ENCODE measurements at places on chromosomes 6 and 20. TPM values are rescaled to one million over a fixed set of nuclear protein-coding genes. Genes with fewer than 3 reads are reported as not detected.

GLP1R gene
- 0.56 TPM for total RNA-seq

DNA sequence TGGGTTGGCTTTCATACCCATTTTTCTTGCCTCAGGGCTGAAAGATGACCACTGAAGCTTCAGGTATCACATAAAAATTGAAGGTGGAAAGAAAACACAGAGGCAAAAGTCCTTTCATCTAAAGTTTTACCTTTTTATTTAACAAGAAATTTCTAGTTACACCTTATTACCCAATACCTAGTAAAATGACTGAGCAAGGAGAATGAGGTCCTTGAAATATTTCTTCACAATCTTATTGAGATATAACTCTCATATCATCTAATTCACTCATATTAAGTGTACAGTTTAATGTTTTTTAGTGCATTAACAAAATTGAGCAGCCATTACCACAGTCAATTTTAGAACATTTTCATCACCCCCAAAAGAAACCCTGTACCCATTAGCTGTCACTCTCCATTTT lies 112.9 kb upstream of the ADTRP start:
- no peaks in the 10 kb centered on the region for H3K27me3 ChIP-seq
- no peak overlapping the region for H3K27ac ChIP-seq

DNA sequence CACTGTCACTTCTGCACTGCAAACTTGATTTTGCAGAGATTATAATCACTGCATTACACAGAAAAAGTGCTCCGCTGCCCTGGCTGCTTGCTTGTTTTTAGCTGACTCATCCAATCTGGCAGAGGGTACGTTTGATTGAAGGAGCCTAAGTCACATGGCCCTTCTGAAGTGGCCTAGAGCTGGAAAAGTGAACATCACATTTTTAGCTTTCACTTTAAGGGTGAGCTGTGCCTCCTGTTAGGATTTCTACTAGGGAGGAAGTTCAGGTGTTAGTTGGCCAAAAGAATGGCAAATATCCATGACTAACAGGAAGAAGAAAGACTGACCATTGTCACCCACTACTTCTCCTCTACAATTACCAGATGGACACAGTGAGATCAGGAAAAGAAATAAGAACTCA lies 889.1 kb upstream of the MAP3K7 start:
- no peak overlapping the region for H3K4me3 ChIP-seq
- H3K4me1 ChIP-seq = no peaks in the 10 kb centered on the region
- no peak for DNase-seq
- peaks cover 4% of the 10 kb centered on the region for H3K27me3 ChIP-seq
- no peak overlapping the region for H3K27ac ChIP-seq

GRCh38 chr6:92753956-92754355 lies 665.4 kb downstream of the EPHA7 start:
- H3K36me3 ChIP-seq = no peaks in the 10 kb centered on the region
- H3K4me3 ChIP-seq = no peak overlapping the region
- no peak for DNase-seq
- H3K27me3 ChIP-seq = no peaks in the 10 kb centered on the region
- no peak overlapping the region for H3K27ac ChIP-seq

- no peaks in the 10 kb centered on the region for H3K4me1 ChIP-seq
- H3K27me3 ChIP-seq = no peaks in the 10 kb centered on the region
- DNase-seq = no peak
Measured at GRCh38 chr6:33677143-33677660, 34.3 kb downstream of the UQCC2 start.

GRCh38 chr20:62276439-62276838 lies 26.4 kb upstream of the ADRM1 start:
- no peak overlapping the region for H3K27ac ChIP-seq
- no peak for DNase-seq
- H3K4me3 ChIP-seq = no peak overlapping the region
- peaks cover 1% of the 10 kb centered on the region for H3K36me3 ChIP-seq
- H3K27me3 ChIP-seq = no peaks in the 10 kb centered on the region
- no peaks in the 10 kb centered on the region for H3K4me1 ChIP-seq

DNA sequence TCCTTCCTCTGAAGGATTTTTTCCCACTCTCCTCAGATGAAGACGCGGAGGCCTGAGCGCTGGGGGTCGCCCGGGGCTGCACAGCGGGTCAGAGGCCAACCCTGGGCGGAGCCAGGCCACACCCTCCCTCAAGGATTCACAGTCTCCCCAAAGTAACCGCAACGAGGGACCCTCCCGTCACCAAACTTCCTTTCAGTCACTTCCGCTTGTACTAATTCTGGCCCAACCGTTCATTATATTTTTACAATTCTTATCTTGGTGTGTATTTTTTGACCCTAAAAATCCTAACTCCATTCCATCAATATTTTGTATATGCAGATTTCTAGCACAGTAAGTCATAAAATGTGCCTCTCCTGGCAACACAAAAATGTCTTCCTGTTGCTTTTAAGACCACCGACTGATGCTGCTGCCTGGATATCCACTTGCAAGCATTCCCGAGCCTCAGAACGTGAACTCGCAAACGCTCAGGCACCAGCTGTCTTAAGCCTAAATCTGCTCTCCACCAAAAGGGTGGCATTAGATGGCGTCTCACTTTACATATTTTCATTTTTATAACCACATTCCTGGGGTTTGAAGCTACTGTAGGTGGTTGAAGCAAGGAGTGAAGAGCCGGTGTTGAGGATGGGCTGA lies 128.0 kb downstream of the DLL1 start:
- no peaks in the 10 kb centered on the region for H3K4me1 ChIP-seq
- H3K27ac ChIP-seq = no peak overlapping the region
- DNase-seq = no peak
- H3K36me3 ChIP-seq = no peaks in the 10 kb centered on the region
- H3K27me3 ChIP-seq = no peaks in the 10 kb centered on the region

- no peak overlapping the region for H3K4me3 ChIP-seq
- no peak for DNase-seq
- peaks cover 5% of the 10 kb centered on the region for H3K4me1 ChIP-seq
Measured at GRCh38 chr20:63106108-63106764, 99.5 kb upstream of the BHLHE23 start.

DNA sequence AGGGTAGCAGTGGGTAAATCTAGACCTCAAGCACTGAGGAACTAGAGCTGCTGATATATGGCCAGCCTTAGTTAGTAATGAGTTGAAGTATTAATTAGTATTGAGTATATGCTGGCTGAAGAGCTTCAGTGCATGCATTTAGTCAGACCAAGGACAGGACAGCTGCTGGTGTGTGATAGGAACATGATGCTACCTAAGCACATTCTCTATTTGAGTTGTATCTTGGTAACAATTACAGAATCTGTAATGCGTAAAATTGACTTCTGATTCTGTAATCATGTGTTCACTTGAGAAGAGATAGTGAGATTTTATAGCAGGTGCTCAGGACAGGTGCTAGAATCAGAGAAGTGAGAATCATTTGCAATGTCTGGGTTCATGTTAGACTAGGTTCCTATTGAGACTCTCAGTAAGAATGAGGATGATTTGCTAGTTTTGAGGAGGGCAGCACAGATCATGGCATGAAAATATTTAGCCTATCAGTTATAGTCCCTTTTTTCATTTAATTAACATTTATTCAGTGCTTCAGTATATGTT lies 369.4 kb upstream of the HS3ST5 start:
- H3K27ac ChIP-seq = no peak overlapping the region
- H3K4me3 ChIP-seq = no peak overlapping the region
- no peaks in the 10 kb centered on the region for H3K27me3 ChIP-seq
- H3K36me3 ChIP-seq = no peaks in the 10 kb centered on the region
- no peak for DNase-seq
- no peaks in the 10 kb centered on the region for H3K4me1 ChIP-seq

- no peaks in the 10 kb centered on the region for H3K4me1 ChIP-seq
- H3K27ac ChIP-seq = no peak overlapping the region
- peaks cover 7% of the 10 kb centered on the region for H3K36me3 ChIP-seq
- DNase-seq = no peak
Measured at GRCh38 chr6:5099537-5099936, 14.4 kb downstream of the PPP1R3G start.

GRCh38 chr20:7940341-7940740 lies at the start of gene HAO1:
HAO1 (minus strand) TSS chr20:7940458; CDS start chr20:7940422, 36 bp downstream.
- no peak for DNase-seq
- no peaks in the 10 kb centered on the region for H3K36me3 ChIP-seq
- H3K27ac ChIP-seq = no peak within 1 kb of the TSS
- H3K4me3 ChIP-seq = no peak within 1 kb of the TSS
- peaks cover 18% of the 10 kb centered on the region for H3K27me3 ChIP-seq
- peaks cover 3% of the 10 kb centered on the region for H3K4me1 ChIP-seq

- peaks cover 25% of the 10 kb centered on the region for H3K27me3 ChIP-seq
- no peak overlapping the region for H3K4me3 ChIP-seq
- no peaks in the 10 kb centered on the region for H3K36me3 ChIP-seq
- peaks cover 8% of the 10 kb centered on the region for H3K4me1 ChIP-seq
Measured at GRCh38 chr20:49747707-49748524, 34.2 kb upstream of the B4GALT5 start.
